ENCODE measurements at places on chromosomes 4 and X. TPM values are rescaled to one million over a fixed set of nuclear protein-coding genes. Genes with fewer than 3 reads are reported as not detected.
A peak's percentile ranks its signal among the peaks of the same experiment; 100 is the strongest.

The NUDT10 gene
- total RNA-seq: not detected

The TMEM271 gene
- not detected for total RNA-seq

The NEUROG2 gene
- total RNA-seq: not detected

The ABLIM2 gene
- 5.2 TPM for total RNA-seq

The DGKQ gene
- total RNA-seq: 18.8 TPM

The MED28 gene
- total RNA-seq: 46.2 TPM

The PPP4R3C gene
- total RNA-seq: not detected

The TRIM75 gene
- not detected for total RNA-seq

The TLR2 gene
- total RNA-seq: 102 TPM

- H3K4me3 ChIP-seq: no peak overlapping the region
- no peaks in the 10 kb centered on the region for H3K27me3 ChIP-seq
- H3K4me1 ChIP-seq: no peaks in the 10 kb centered on the region
- H3K36me3 ChIP-seq: no peaks in the 10 kb centered on the region
- H3K27ac ChIP-seq: no peak overlapping the region
- DNase-seq: no peak
Measured at GRCh38 chrX:70755850-70756249, 152.7 kb downstream of the TEX11 start.

- DNase-seq: no peak
- H3K4me1 ChIP-seq: no peaks in the 10 kb centered on the region
- no peaks in the 10 kb centered on the region for H3K36me3 ChIP-seq
- H3K27ac ChIP-seq: no peak overlapping the region
- H3K4me3 ChIP-seq: no peak overlapping the region
Measured at GRCh38 chr4:146957237-146957636, 11.6 kb upstream of the TTC29 start.

GRCh38 chr4:64539234-64539849 is 130.1 kb upstream of the TECRL start:
- no peaks in the 10 kb centered on the region for H3K27me3 ChIP-seq
- H3K27ac ChIP-seq: no peak overlapping the region
- H3K4me3 ChIP-seq: no peak overlapping the region
- no peaks in the 10 kb centered on the region for H3K4me1 ChIP-seq
- DNase-seq: no peak

DNA sequence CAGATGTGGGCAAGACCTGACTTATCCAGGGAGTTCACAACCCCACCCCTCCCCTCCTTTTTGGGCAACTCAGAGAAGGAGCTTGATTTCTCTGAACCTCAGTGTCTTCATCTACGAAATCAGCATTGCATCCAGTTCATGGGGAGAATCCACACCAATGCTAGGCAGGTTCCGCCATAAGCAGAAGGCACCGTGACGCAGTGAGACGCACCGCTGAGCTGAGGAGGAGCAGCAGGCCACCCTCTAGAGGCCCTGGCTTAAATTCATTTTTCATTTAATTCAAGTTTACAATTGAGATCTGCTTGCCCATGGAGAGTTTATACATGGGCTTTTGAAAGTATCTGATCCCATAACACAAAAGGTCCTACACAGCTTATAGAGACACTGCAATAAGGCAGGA is 55.7 kb downstream of the CPZ start:
- H3K27ac ChIP-seq: no peak overlapping the region
- H3K4me1 ChIP-seq: no peaks in the 10 kb centered on the region
- peaks cover 25% of the 10 kb centered on the region for H3K27me3 ChIP-seq
- H3K36me3 ChIP-seq: no peaks in the 10 kb centered on the region
- DNase-seq: no peak
- H3K4me3 ChIP-seq: no peak overlapping the region

DNA sequence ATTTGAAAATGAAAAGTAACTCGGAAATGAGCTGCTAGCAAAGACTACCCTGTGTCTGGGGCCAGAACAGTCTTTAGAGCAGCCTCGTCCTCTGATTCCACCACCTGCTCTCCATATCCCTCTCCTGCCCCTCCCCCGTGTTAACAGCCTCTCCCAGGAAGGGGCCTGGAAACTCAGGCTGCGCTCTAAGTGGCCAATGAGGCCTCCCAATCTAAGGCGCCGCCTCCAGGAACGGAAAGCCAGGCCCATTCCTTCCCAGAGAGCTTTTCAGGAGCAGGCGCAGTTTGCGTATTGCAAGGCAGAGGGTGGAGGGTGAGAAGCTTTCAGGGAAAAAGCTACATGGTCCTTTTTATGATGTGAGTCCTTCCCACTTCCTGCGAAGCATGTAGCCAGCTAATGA is 31.2 kb downstream of the RS1 start:
- H3K36me3 ChIP-seq: no peaks in the 10 kb centered on the region
- H3K27me3 ChIP-seq: no peaks in the 10 kb centered on the region
- no peak overlapping the region for H3K4me3 ChIP-seq
- H3K27ac ChIP-seq: no peak overlapping the region
- DNase-seq: no peak

DNA sequence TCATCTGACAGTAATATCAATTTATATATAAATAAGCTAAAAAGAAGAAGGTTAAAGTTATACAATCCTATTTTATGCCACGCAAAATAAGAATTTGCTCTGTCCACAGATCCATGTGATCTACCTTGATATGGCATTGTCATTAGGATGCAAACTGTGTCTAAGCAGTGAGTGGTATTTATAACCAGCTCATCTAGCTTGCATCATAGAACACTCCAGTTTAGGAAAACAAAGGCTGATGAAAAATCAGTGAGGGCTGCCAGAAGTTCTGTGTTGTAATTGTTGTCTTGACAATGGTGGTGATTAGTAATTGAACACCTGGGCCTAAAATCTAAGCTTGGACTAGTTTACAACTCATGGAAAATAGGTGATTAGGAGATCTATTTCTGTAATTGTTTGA is 111.0 kb downstream of the CPE start:
- H3K4me3 ChIP-seq: no peak overlapping the region
- no peak overlapping the region for H3K27ac ChIP-seq
- H3K4me1 ChIP-seq: peaks cover 6% of the 10 kb centered on the region
- H3K36me3 ChIP-seq: no peaks in the 10 kb centered on the region
- DNase-seq: no peak

GRCh38 chrX:1894026-1894294 is 279.1 kb downstream of the ASMT start:
- no peaks in the 10 kb centered on the region for H3K27me3 ChIP-seq
- no peak for DNase-seq
- H3K4me3 ChIP-seq: no peak overlapping the region
- H3K36me3 ChIP-seq: no peaks in the 10 kb centered on the region

DNA sequence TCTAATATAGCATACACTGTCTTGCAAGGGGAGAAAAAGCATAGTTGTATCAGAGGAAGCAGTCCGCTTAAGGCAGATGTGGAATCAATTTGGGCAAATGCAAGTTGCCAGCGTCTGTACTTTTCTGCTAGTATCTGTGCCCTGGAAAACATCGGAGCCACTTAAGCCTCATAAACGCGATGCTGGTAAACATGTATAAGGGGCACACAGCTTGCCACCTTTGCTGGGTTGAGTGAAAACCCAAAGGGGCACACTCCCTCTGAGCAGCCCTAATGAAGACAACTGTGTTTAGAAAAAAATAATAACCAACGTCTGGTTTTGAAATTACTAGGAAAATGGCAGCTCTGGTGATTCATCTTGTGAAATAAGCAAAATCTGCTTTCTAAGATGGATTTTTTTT is 24.3 kb downstream of the SMIM20 start:
- H3K27me3 ChIP-seq: no peaks in the 10 kb centered on the region
- H3K27ac ChIP-seq: no peak overlapping the region
- no peaks in the 10 kb centered on the region for H3K4me1 ChIP-seq
- no peaks in the 10 kb centered on the region for H3K36me3 ChIP-seq

GRCh38 chr4:84855774-84856173 is 110.7 kb downstream of the WDFY3 start:
- no peaks in the 10 kb centered on the region for H3K27me3 ChIP-seq
- DNase-seq: no peak
- H3K36me3 ChIP-seq: peaks cover 20% of the 10 kb centered on the region
- H3K27ac ChIP-seq: no peak overlapping the region
- no peak overlapping the region for H3K4me3 ChIP-seq
- no peaks in the 10 kb centered on the region for H3K4me1 ChIP-seq

DNA sequence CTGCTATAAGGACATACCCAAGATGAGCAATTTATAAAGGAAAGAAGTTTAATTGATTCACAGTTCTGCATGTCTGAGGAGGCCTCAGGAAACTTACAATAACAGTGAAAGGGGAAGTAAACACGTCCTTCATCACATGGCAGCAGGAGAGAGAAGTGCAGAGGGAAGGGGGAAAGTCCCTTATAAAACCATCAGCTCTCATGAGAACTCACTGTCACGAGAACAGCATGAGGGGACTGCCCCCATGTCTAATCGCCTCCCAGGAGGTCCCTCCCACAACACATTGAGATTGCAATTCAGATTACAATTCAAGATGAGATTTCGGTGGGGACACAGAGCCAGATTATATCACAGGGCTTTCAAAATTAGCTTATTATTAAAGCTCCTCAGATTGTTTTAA is 209.5 kb upstream of the PPP3CA start:
- no peak for DNase-seq
- H3K4me3 ChIP-seq: no peak overlapping the region
- no peaks in the 10 kb centered on the region for H3K36me3 ChIP-seq
- H3K27ac ChIP-seq: no peak overlapping the region
- H3K4me1 ChIP-seq: no peaks in the 10 kb centered on the region

GRCh38 chr4:88007304-88008121 is at the start of gene PKD2:
Gene PKD2 (plus strand): TSS chr4:88007635. CDS start chr4:88007734, 99 bp downstream.
- no peaks in the 10 kb centered on the region for H3K27me3 ChIP-seq
- peak within 1 kb of the TSS; percentile 78 for H3K27ac ChIP-seq
- H3K4me3 ChIP-seq: peak within 1 kb of the TSS; percentile 84
- DNase-seq: peak; percentile 88

GRCh38 chrX:13411496-13412207 is 91.8 kb upstream of the ATXN3L start:
- no peak for DNase-seq
- no peaks in the 10 kb centered on the region for H3K4me1 ChIP-seq
- no peaks in the 10 kb centered on the region for H3K27me3 ChIP-seq
- no peaks in the 10 kb centered on the region for H3K36me3 ChIP-seq
- no peak overlapping the region for H3K4me3 ChIP-seq
- no peak overlapping the region for H3K27ac ChIP-seq

GRCh38 chr4:9893329-9894108 is 112.1 kb downstream of the DRD5 start:
- no peaks in the 10 kb centered on the region for H3K36me3 ChIP-seq
- no peaks in the 10 kb centered on the region for H3K4me1 ChIP-seq

DNA sequence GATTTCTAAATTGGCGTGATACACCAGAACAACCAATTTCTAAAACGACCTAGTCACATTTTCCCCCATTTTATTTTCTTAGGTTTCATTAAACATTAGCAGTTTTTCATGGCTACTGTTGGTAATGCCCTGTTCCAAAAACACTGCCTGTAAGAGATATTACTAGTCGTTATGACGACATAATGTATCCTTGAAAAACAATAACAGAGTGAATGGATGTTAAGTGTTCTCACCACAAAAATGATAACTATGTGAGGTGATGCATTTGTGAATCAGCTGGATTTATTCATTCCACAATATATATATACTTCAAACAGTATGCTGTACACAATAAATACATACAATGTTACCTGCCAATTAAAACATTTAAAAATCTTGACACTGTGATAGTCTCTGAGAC is 1147.6 kb upstream of the PCDH10 start:
- H3K36me3 ChIP-seq: no peaks in the 10 kb centered on the region
- H3K4me1 ChIP-seq: no peaks in the 10 kb centered on the region
- no peak for DNase-seq
- H3K27ac ChIP-seq: no peak overlapping the region
- H3K27me3 ChIP-seq: no peaks in the 10 kb centered on the region

DNA sequence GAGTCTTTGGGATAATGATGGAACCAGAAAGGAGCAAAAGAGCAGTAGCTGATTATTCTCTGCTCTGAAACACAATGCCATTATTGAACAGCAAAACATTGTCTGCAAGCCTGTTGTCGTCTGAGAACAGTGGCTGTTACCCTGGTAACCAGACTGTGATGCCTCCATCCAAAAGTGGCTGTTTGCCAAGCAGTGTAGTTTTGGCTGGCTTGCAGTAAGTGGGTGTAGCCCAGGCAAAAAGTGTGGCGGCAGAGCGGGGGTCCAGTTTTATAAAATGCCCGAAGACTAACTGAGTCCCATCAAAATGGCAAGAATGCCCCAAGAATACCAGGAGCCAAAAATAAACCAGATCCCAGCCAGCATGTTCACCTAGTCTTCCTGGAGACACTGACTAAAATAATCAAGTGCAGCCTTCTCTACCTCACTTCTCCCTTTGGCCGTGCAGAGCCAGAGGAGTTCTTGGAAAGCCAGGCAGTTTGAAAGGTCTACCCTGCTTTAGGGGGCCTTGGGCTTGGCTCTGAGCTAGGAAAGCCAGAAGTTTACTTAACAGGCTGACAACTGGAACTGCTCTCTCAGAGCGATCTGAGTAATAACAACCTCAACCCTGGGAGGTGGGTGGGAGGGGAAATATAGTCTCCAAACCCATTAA is 2.6 kb downstream of the PLP1 start:
- DNase-seq: no peak
- no peaks in the 10 kb centered on the region for H3K4me1 ChIP-seq

- H3K27me3 ChIP-seq: no peaks in the 10 kb centered on the region
- H3K36me3 ChIP-seq: no peaks in the 10 kb centered on the region
- no peak for DNase-seq
Measured at GRCh38 chr4:159483782-159484741, 381.2 kb downstream of the RAPGEF2 start.

DNA sequence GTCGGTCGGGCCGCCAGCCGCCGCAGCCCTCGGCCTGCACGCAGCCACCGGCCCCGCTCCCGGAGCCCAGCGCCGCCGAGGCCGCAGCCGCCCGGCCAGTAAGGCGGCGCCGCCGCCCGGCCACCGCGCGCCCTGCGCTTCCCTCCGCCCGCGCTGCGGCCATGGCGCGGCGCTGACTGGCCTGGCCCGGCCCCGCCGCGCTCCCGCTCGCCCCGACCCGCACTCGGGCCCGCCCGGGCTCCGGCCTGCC is 213 bp downstream of the NFKB1 start:
- no peak for DNase-seq
- peak overlapping the region; percentile 98 for H3K27ac ChIP-seq
- H3K27me3 ChIP-seq: no peaks in the 10 kb centered on the region
- peaks cover 43% of the 10 kb centered on the region for H3K4me1 ChIP-seq

- peak overlapping the region; percentile 44 for H3K27ac ChIP-seq
- DNase-seq: peak; percentile 50
- H3K4me3 ChIP-seq: no peak overlapping the region
Measured at GRCh38 chr4:24262084-24262483, 322.3 kb downstream of the DHX15 start.

GRCh38 chr4:2849267-2850152 is 5.9 kb downstream of the ADD1 start:
- no peak overlapping the region for H3K4me3 ChIP-seq
- H3K27me3 ChIP-seq: no peaks in the 10 kb centered on the region
- peak overlapping the region; percentile 18 for H3K27ac ChIP-seq
- peaks cover 11% of the 10 kb centered on the region for H3K36me3 ChIP-seq
- peaks cover 85% of the 10 kb centered on the region for H3K4me1 ChIP-seq

DNA sequence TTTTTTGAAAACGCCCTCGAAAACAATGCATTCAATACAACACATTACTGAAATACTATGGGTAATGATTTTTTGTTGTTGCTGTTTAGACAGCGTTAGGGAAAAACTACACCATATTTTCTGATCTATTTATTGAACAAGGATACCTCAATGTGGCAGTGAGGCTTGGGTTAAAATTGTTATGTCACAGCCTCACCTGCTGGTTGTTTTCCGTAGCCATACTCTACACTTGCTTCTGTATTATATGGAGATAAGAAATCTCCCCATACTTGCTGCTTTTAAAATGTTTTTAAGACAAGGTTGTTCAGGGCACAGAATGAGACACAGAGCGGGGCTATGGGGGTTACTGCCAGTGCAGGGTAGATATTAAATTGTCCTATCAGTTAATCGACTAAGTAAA is 221.6 kb upstream of the FTHL17 start:
- H3K36me3 ChIP-seq: no peaks in the 10 kb centered on the region
- H3K27ac ChIP-seq: no peak overlapping the region
- no peaks in the 10 kb centered on the region for H3K27me3 ChIP-seq
- DNase-seq: no peak
- H3K4me1 ChIP-seq: no peaks in the 10 kb centered on the region
- H3K4me3 ChIP-seq: no peak overlapping the region

Measured in lower lobe of right lung (tissue), 2 donors.